ENCODE measurements at places on chromosomes 3 and 15.

DNA sequence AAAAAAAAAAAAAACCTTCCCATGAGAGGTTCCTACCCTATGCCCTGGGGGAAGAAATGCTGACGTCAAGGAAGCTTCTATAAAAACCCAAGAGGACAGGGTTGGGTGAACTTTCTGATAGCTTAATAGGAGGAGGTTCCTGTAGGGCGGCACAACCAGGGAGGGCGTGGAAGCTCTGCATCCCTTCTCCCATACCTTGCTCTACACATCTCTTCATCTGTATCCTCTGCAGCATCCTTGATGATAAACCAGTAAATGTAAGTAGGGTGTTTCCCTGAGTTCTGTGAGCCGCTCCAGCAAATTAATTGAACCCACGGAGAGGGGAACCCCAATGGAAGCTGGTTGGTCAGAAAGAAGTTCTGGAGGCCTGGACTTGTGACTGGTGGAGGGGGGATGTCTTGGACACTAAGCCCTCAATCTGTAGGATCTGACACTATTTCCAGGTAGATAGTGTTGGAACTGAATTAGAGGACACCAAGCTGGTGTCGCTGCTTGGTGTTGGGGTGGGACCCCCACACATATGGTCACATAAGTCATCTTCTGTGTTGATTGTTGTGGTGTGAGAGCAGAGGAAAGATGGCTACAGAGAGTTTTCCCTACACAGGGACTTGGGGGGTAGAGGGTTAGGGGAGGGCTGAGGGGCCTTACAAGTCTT, 91.5 kb downstream of the ST6GAL1 start:
- no peak for DNase-seq

- no peak for DNase-seq
These were observed 11.5 kb downstream of the ZIC4 start for GRCh38 chr3:147394884-147395225.

GRCh38 chr3:72950801-72951200, 45.8 kb upstream of the PPP4R2 start:
- no peak for DNase-seq

GRCh38 chr3:120428924-120429323, 21.9 kb downstream of the FSTL1 start:
- DNase-seq = no peak

Measured in suppressor macrophage treated with lipopolysaccharide for 4 hours (primary cell).